Activated naive CD8-positive, alpha-beta T cell treated with anti-CD3 and anti-CD28 coated beads for 36 hours (primary cell): ENCODE measurements at places on chromosomes 11 and 22. TPM values are rescaled to one million over a fixed set of nuclear protein-coding genes. Genes with fewer than 3 reads are reported as not detected.

GRCh38 chr11:119666463-119667131, 62.4 kb downstream of the NECTIN1 start:
- peak; percentile 54 for DNase-seq

GRCh38 chr11:40986320-40986719, 473.1 kb downstream of the LRRC4C start:
- no peak for DNase-seq

The BRD1 gene
- 22.7 TPM for total RNA-seq

DNA sequence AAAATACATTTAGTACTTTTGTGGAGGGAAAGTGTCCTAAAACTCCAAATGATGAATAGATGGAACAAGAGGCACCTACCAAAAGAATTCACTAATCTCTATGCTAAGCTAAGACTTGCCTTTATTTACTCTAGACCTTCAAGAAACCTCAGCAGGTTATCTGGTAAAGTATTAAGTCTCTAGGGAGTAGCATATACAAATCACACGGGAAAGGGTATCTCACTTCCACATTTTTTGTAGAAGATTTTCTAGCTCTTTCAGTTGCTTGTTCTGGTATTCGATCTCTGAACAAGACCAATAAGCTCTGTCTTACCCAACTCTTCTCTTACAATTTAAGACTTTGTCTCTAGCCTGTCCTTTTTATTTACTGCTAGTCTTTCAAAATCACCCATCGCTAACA, 18.1 kb upstream of the CADM1 start:
- no peak for DNase-seq

DNA sequence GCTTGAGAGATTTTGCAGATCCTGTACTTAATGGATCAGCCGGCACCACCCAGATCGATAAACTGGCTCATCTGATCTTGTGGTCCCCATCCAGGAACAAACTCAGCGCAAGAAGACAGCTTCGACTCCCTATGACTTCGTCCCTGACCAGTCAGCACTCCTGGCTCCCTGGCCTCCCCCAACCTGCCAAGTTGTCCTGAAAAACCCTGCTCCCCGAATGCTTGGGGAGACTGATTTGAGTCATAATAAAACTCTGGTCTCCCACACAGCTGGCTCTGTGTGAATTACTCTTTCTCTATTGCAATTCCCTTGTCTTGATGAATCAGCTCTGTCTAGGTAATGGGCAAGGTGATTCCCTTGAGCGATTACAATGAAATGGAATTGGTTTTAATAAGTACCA, 29.5 kb downstream of the OR2AG2 start:
- DNase-seq, result peak; percentile 35

The CD3D gene
- 350 TPM for total RNA-seq

GRCh38 chr22:24435861-24436371, 8.5 kb downstream of the ADORA2A start:
- no peak for DNase-seq

GRCh38 chr11:128908391-128909246, 17.5 kb downstream of the KCNJ5 start:
- no peak for DNase-seq

The EP300 gene
- total RNA-seq, result 38.5 TPM

DNA sequence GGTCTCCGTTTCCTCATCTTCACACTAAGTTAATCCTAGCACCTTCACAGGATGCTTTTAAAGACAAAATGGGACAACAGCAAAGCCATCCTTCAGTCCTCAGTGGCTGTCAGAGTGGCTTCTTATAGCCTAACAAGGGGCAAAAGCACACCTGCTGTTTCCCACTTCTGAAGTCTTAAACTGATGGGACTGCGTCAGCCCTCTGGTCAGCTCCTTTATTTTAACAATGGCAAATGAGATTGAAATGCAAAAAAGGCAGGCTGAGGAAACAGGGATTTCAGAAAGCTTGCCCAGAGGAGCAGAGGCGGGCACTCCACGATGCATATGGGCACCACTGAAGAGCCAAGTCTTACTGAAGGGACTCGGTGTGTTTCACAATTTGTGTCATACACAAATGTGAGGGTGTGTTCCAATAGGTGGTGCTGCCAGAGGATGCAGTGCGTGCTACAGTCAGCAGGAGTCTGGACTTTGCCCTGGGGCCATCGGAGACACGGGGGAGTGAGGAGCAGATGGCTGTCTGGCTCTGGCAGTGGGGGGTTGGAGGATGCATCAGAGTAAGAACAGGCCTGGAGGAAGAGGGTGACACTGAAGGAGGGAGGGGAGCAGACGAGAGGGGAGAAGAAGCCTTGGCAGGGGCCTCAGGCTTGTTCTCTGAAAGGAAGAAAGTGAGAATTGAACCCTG, 47.3 kb downstream of the TENM4 start:
- no peak for DNase-seq

The DUSP8 gene
- total RNA-seq, result 2.1 TPM

The DBX1 gene
- total RNA-seq, result not detected

DNA sequence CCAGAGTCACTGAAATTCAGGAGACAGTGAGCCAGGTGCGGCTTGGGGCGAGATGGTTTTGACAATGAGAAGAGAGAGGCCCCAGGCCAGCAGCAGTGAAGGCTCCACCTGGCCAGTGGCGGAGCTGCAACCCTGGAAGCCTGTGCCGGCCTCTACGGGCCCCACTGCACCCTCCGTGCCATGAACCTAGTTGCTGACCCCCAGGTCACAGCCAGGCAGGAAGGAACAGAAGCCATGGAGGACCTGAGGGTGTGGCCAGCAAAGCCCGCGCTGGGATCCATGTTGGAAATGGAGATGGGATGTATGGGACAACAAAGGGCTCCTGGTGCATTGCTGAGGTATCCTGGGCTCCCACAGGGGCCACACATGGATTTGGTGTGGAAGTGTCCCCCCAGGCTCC, 1528.5 kb downstream of the BRD1 start:
- DNase-seq, result no peak

DNA sequence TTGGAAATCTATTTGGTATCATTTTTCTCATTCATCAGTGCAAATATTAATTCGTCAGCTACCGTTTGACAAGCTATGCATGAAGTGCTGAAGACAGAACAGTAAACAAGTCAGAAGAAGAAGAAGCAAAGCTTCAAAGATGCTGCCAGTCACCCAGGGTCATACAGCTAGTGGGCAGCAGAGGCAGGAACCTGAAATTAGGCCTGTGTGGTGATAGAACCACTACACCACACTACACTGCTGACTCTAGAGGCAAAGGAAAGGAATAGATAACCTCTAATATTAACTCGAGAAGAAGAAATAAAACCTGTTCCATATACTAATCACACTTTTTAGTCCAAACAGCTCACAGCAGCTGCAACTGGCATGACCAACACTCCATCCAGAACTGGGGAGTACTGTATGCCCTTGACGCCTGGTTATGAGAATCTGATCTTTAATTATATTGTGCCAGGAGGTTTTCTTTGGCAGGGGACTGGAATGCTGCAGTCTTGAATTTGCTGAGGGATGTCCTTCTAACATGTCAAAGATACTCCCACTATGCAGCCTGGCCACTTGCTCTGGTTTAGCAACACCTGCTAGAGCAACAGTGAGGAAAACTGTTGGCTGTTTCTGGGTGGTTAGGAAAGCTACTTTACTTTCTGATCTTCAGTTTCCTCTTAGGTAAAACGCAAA, 73.0 kb downstream of the PAK1 start:
- DNase-seq, result no peak

The GDPD4 gene
- not detected for total RNA-seq

- DNase-seq, result no peak
Measured at GRCh38 chr22:37345863-37346504, 63.7 kb downstream of the CYTH4 start.

The GUCY1A2 gene
- not detected for total RNA-seq

DNA sequence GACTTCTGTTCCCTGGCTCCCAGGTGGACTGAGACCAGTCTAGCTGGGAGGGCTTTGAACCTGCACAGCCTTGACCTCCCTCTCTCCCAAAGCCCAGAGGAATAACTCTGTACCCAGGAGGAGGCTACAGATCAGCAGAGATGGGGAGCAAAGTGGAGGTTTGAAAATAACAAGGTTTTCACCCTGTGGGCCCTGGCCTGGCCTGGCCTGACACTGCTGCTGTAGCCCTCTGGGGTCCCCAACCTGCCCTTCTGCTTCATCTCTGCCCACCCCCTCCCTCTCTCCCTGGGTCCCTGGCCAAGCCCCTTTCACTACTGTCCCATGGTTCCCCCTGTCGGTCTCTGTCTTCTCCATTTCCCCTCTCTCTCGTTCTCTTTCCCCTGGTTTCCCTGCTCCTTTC, 225.2 kb downstream of the BUD13 start:
- no peak for DNase-seq

DNA sequence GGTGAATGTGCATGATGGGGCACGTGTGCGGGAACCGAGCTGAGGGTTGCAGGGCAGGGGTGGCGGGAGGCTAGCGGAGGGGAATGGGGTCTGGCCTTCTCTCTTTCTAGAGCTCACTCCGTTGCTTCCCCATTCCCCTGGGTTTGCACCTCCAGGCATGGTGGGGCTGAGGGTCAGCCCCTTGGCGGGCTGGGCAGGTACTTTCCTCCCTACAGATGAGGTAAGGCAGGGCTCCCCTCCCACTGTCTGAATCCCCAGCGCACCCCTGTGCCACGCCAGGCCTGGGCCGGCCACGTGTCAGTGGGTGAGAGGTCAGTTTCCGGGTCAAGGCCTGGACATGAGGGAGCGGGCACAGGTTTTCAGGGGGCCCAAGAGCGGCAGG, 8.9 kb downstream of the SUSD2 start:
- DNase-seq, result no peak

DNA sequence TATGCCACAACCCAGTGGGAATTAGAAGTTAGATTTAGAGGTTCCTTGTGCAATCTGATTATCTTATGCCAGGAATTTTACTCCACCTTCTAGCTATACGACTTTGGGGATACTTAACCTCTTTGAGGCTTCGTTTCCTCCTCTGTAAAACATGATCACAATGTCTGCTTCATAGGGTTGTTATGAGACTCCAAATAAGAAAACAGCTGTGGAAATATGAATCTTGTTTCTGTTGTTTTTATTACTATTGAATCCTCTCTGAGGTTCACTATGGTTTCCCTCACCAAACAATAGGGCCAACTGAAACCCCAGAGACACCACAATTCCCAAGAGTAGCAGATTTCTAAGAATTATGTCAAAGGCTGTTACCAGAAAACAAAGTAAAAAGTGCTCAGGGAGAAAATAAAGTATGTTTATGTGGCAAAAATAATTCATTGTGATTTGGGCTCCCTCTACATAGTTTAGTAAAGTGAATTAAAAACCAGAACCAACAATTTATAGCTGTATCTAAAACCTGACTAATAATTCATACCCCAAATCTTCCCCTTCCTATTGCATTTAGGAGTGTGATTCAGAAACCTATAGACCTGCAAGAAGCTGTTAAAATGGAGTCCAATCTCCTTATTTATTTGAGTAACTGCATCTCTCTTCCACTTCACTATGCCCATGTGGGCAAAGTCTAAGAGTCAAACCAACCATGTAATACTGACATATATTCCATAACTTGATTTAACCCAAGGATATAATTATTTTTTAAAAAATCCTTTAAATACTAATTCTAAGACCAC, 38.4 kb downstream of the AMBRA1 start:
- peak; percentile 22 for DNase-seq

GRCh38 chr11:66011239-66011784, 496 bp upstream of the CST6 start:
- no peak for DNase-seq

- DNase-seq, result no peak
Measured at GRCh38 chr11:121887569-121887968, 228.4 kb downstream of the BLID start.

- no peak for DNase-seq
Measured at GRCh38 chr11:76601724-76602123, 68.8 kb downstream of the LRRC32 start.

- peak; percentile 61 for DNase-seq
Measured at GRCh38 chr11:14249121-14249963, 109.6 kb downstream of the RRAS2 start.

GRCh38 chr11:77602381-77603088, 12.8 kb downstream of the AQP11 start:
- DNase-seq, result no peak

The SULT4A1 gene
- not detected for total RNA-seq

The SMIM35 gene
- total RNA-seq, result not detected

The C11orf16 gene
- not detected for total RNA-seq

- DNase-seq, result no peak
Measured at GRCh38 chr11:9803685-9804418, 140.0 kb downstream of the SWAP70 start.

The BEST1 gene
- 0.58 TPM for total RNA-seq

DNA sequence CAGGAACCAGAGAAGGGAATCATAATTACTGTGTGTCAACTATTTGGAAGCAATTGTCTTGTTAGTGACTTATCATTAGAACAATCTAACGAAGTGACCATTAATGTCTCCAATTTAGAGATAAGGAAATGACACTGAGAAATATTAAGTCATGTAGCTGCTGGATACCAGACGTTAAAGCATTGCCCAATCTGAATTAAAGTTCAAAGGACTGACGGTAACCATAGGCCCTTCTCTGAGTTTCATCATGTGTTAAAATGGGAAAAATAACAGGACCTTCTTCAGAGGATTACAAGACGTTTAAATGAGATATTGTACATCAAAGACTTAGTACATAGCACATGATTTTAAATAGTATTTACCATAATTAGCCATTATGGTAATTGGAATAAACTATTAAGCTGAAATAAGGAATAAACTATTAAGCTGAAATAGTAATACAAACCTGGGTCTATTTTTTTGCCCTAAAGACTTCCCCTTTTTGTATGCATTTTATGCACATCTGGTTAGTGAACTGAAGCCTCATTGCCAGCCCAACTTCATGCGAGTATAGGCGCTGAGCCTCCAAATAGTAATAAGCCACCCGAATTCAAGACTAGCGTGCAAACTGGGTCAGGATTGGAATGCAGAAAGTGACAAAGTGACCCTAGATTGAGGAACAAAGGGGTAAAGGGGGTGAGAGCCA, 41.0 kb downstream of the GLYATL1 start:
- DNase-seq, result no peak

DNA sequence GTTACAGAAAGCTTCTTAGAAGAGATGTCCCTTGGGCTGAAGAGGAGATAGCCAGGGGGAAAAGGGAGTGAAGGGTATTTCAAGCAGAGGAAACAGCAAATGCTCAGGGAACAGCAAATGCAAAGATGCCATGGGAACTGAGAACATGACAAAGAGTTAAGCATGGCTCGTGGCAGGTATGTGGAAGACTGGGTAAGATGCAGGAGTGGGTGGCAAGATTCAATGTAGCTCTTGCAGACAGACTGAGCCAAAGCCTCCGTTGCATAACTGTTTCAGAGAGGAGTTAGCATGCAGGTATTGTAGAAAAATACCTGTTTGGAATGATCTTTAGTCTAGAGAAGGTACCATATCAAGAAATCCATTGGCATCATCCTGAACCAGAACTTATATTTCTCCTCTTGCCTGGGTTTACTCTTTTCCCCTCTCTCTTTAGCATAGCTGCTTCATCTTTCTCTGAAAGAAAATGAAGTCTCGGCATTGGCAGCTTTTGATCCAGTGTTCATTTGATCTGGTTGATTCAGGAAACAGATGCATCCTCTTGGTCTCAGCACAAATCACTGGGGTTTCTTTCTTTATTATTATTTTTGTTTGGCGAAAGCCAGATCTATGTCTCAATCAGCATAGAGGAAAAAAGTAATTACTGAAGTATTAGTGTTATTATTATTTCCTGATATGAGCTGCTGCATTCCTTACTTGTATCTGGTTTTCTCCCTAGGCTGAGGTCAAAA, 41.7 kb upstream of the NUP160 start:
- DNase-seq, result no peak
